Fibroblast of skin of right biceps (primary cell): ENCODE measurements at places on chromosomes 4 and X.

DNA sequence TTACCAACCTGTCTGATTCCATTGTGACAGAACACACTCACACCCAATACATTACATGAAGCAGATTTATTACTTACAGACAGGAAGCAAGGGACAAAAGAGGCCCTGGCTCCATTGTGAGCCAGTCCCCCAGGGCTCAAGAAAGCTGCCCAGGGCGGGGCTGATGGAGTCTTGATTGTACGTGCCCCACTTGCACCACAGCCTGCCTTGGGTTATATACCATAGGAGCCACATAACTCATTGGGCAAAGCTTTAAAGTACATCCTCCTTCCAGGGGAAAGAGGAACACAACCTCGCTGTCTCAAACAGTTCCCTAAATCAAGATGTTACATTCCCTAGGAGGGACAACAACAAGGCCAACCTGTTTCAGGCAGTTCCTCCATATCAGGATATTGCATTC, 3.4 kb upstream of the ZRSR2 start:
- no peak for DNase-seq

- DNase-seq = no peak
Measured at GRCh38 chr4:40152637-40153036, 44.2 kb upstream of the RHOH start.

DNA sequence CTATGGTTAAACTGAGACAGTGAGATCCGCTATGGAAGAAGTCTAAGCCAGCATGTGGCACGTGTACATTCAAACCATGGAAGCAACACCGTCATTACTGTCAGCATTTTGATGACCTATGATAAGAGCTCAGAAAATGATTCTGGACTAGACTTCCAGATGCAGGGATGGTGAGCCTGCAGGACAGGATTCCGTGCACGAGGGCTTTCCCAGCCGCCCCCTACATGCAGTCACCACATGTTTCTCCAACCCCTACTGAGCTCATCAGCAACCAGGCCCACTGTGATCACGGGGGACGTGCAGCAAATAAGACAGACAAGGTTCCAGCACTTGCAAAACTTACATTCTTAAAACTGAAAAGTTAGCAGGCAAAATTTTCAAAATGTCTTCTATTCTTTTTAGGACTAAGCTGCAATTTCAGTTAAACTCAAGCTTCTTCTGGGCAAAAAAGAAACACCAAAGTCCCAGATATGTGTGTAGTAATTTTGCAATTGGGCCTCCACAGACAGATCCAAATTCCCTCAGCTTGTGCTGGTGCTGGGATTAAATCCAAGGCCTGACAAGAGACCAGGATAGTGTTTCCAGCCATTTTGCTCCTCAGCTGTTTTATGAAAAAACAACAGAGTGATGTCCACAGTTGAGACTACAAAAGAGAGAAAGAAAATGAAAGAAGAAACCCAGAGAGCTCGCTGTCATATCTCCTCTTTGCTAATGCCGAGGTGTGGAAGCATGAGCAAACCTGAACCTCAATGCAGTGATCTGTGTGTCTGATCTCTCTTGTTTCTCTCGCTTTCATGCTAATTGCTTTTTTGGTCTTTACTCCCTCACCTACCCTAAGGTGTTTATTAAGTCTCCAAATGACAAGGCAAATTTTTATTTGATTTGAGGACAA, 118.2 kb downstream of the AFAP1 start:
- peak; percentile 49 for DNase-seq

GRCh38 chr4:76688619-76689144, 209.3 kb downstream of the SOWAHB start:
- peak; percentile 38 for DNase-seq

GRCh38 chr4:119029847-119030535, 105.6 kb upstream of the MYOZ2 start:
- DNase-seq = no peak

GRCh38 chr4:95599777-95600400, 51.1 kb upstream of the UNC5C start:
- no peak for DNase-seq

DNA sequence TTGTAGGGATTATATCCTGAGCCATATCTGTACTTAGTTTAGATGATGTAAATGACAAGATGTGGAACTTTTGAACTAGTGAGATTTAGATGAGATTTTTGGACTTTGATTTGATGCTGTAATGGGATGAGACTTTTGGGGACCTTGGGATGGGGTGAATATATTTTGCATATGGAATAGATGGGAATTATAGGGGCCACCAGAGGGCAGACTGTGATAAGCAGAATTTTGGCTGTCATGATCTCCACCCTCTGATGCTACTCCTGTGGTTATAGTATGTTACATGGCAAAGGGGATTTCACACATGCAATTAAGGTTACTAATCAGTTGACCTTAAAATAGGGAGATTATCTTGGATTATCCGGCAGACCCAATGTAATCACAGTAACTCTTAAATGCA, 214.0 kb upstream of the NHS start:
- no peak for DNase-seq

DNA sequence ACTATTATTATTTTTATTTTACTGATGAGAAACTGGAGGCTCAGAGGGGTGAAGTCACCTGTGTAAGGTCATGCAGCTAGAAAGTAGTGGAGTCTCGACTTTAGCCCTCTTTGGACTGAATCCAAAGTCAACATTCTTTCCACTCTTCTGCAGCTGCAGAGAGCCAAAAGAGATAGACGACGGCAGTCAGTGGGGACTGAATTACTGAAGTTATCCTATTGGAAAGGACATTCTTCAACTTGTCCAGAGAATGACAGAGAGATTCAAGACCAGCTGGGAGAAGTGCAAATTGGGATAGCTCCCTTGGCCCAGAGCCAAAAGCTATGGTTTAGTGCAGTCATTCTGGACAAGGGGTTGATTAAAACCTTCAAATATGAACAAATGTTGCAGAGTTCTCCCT, 42.5 kb downstream of the VGLL1 start:
- no peak for DNase-seq

DNA sequence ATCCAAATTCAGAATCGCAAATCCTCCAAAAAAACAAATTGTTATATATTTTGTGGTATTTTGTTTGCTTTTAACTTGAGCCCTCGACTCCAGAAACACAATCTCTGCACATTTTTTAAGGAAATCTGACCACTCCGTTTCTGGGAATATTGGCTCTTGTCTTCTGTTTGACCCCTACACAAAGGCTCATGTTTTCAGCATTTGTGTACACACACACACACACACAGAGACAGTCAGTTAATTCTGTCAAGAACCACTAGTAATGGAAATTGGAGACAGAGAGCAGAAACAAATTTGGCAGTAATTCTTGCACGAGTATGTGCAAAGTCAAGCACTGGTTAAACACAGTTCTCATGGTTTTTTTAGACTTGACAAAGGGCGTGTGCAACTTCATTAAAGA, 115.4 kb downstream of the AFAP1 start:
- DNase-seq = no peak

- DNase-seq = no peak
Measured at GRCh38 chr4:35541146-35541887, 703.0 kb downstream of the ARAP2 start.

DNA sequence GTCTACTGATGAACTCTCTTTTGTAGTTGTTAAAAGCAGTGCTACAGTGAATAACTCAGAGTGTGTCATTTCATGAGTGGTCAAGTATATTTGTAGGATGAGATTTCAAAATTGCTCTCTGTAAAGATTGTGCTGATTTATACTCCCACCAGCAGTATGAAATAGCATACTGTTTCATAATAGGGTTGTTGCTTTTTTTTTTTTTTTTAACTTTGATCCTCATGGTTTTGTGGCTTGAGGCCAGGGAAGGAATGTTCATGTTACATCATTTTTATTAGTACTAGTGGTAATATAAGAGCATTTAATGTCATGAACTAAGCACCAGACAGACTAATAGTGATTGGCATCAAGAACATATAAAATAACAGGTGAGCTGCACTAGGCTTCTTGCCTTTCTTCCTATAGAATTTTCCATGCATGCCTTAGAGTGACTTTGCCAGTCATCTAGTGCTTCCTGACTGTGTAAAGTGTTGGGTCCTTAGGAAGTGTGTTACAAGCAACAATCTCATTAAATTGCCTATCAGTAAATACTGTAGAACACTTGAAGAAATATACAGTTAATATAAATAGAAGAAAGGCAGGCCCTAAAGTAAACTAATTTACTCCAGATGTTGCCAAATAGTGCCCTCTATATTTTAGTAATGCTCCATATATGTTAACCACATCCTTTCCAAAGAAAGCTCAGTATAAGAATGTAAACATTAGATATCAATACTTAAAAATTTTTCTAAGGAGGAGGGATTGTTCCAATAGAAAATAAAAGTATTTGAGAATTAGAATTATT, 38.6 kb upstream of the MSMO1 start:
- DNase-seq = peak; percentile 72
